NCI-H524 treated with DMSO at 0.1 percent for 48 hours (cell line): ENCODE measurements at places on chromosomes 6 and 20.

DNA sequence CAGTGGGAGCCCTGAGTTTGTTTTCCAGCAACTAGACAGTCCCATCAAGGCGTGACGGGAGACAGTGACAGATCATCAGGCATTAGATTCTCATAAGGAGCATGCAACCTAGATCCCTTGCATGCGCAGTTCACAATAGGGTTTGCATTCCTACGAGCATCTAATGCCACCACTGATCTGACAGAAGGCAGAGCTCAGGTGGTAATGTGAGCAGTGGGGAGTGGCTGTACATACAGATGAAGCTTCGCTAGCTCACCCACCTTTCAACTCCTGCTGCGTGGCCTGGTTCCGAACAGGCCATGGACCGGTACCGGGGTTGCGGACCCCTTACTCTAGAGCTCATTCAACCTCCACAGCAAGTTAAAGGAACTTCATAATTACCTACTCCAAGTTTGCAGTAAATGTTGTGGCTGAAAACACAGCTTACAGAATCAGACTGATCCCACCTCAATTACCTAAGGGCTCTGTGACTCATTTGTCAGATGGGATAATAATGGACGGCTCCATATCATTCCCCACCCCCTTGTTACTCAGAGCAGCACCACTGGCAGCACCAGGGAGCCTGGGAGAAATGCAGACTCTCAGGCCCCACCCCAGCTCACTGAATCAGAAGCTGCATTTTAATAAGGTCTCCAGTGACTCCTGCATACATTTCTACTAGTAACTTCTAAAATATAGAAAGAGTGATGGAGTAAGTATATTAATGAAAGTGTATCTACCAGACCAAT is 15.7 kb downstream of the PXMP4 start:
- no peak for DNase-seq

DNA sequence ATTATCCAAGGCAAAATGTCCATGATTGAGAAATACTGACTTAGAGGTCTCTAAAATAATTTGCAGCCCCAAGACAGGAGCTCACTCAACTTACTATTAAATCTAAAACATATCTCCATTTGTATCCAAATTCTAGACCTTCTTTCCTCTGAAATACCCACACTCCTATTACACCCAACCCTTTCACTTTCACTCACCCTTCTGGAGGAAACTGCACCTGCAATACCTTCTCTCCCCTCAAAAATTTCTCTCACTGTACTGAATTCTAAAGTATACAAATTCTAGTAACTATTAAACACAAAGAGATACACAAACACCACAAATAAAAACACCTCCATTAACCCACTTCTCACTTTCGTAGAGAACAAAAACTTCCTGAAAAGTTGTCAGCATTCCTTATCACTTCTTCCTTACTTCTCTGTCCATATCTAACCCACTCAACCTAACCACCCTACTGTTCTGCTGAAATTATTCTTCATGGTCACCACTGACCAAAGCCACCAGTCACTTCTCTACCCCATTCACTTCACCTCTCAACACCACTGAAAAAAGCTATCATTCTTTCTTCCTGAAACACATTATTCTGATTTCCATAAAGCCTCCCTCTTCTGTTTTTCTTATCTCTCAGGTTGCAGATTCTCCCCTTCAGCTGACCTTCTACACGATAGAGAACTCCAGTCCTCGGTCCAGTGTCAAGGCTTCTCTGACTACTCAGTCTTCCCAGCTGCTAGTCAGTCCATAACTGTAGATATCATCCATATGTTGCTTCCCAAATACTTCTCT is 12.0 kb downstream of the LMBRD1 start:
- DNase-seq: no peak

GRCh38 chr6:41200296-41200900 is 551 bp downstream of the TREML2 start:
- DNase-seq: no peak

GRCh38 chr20:56925082-56925830 is 296.1 kb downstream of the TFAP2C start:
- DNase-seq: no peak

DNA sequence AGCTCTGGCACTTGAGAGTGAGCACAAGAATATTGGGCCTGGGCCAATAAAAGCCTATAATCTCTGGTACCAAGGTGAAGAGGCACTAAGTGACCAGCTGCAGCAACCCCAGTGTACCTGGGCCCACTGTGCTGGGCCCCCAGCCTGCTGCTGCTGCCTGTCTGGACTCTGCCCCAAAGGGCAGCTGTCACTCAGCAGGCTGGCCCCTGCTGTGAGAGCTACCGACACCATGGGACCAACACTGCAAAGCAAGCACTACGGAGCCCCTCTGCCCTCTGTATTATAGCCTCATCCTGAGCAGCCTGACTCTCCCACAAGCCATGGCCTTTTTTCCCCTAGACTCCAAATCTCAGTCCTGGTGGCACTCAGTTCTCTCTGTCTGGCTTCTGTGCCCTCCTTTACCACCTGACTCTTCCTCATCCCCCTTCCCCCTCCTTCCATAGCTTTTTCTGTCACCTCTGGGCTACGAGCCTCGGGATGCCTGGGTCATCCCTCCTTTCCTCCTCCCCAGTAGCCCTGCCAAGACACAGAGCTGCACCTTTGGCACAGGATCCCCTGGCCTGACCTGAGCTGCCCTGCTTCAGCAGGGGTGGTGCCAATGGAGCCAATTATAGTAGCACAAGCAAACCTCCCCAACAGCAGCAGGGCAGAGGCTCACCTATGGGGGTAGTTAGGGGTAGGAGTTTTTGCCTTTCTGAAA is 14.2 kb downstream of the RRP36 start:
- no peak for DNase-seq

GRCh38 chr6:2416128-2416712 is 170.8 kb upstream of the GMDS start:
- DNase-seq: no peak

- no peak for DNase-seq
Measured at GRCh38 chr6:63290492-63291058, 29.2 kb downstream of the LGSN start.
